Progenitor cell of endocrine pancreas (in vitro differentiated cells): ENCODE measurements at places on chromosomes 11 and 22. TPM values are rescaled to one million over a fixed set of nuclear protein-coding genes. Genes with fewer than 3 reads are reported as not detected.

IL18BP gene
- 19.8 and 20.1 TPM in 2 replicates for total RNA-seq

E2F8 gene
- total RNA-seq = 9.2 and 9.4 TPM in 2 replicates

DNA sequence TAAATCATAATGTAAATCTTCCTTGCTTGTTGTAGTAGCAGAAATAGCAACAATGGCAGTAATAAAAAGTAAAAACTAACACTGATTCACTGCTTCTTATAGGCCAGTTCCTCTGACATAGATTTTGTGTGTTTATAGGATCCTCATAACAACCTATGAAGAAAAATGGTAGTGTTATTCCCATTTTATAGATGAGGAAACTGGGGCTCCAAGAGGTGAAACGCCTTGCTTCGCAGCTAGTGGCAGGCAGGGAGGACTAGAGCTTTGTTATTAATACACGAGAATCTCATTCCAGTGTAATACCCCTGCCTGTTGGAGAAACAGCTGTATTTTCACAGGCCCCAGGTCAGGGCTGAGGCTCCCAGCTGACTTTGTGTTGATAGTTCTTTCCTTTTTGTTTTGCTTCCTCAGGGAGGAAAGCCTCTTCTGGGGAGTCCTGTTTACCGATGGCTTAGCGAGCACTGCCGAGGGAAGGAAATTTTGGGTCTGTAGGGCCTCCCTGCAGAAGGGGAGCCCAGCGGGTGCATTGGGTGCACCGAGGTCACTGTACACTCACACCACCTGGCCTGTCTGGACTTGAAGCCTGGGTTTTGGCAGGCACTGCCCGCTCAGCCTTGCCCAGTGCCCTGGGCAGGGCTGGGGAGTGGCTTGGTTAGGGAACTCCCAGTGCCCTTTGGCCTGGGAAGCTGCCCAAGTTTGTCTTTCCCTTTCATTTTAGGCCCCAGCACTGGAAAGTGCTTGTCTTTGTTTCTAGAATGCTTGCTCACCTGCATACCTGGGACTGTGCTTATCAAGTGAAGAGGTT lies 13.5 kb downstream of the KIAA1671 start:
- no peak for DNase-seq

DNA sequence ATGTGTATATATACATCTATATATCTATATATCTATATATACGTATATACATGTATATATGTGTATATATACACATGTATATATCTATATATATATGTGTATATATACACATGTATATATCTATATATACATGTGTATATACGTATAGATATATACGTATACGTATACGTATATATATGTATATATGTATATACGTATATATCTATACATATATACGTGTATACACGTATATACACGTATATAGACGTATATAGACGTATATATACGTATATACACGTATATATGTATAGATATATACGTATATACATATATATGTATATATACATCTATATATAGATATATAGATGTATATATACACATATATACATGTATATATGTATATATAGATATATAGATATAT lies 25.1 kb upstream of the CAPRIN1 start:
- DNase-seq = no peak
